ENCODE measurements at places on chromosomes 5 and 9.

GRCh38 chr9:110095161-110095595 is 112.8 kb downstream of the C9orf152 start:
- no peak for DNase-seq

GRCh38 chr9:93709600-93710369 is 133.4 kb downstream of the PHF2 start:
- DNase-seq: no peak

DNA sequence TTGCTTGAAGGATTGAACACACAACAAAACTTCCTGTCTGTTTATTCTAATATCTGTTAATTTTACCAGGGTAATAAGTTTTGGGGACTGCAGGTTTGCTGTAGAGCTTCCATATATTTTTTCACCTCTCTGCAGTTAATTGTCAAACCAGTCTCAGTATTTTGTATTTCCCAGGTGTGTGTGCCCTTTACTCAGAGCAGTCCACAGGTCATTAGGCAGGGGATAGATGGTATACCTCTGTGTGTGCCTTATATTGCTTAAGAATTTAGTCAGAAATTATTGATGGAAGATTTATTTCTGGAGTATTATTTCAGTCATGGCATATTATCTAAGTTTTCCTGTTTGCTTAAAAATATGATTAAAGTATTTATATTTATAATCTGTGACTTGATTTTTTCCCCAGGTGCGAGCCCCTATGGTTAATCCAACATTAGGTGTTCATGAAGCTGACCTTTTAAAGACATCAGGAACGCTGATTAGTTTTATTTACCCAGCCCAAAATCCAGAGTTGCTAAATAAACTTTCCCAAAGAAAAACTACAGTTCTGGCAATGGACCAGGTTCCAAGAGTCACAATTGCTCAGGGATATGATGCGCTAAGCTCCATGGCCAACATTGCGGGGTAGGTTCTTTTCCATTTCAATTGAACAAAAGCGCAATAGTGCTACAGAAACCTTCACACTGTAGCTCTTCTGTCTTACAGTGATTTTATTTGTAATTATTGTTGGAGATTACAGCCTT is 12.6 kb downstream of the NNT start:
- no peak for DNase-seq

DNA sequence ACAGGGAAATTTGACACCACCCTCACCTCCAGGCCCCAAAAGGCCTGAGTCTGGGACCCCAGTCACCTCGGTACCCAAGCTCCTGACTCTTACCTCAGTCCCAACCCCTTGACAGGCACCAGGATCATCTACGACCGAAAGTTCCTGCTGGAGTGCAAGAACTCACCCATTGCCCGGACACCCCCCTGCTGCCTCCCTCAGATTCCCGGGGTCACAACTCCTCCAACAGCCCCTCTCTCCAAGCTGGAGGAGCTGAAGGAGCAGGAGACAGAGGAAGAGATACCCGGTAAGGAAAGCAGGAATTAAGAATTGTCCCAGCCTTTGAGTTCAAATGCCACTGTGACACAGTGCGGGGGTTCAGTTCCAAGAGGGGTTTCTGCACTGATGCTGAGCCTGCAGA is 1.3 kb downstream of the EIF4EBP3 start:
- no peak for DNase-seq

DNA sequence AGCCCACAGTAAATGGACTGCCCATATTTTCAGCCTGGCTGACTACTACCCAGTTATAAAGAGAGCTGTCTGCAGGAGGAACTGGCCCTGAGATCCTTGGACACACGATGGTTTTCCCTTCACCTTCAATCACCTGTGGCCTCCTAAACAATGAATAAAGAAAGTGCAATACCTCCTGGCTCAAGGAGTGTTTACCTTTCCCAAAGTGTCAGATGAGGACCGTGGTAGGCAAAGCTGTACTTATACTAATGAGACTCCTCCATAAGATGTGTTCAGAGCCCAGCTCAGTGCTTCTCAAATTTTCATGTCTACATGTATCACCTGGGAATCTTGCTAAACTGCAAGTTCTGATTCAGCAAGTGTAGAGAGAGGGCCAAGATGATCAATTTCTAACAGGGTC is 284.5 kb upstream of the VLDLR start:
- no peak for DNase-seq

DNA sequence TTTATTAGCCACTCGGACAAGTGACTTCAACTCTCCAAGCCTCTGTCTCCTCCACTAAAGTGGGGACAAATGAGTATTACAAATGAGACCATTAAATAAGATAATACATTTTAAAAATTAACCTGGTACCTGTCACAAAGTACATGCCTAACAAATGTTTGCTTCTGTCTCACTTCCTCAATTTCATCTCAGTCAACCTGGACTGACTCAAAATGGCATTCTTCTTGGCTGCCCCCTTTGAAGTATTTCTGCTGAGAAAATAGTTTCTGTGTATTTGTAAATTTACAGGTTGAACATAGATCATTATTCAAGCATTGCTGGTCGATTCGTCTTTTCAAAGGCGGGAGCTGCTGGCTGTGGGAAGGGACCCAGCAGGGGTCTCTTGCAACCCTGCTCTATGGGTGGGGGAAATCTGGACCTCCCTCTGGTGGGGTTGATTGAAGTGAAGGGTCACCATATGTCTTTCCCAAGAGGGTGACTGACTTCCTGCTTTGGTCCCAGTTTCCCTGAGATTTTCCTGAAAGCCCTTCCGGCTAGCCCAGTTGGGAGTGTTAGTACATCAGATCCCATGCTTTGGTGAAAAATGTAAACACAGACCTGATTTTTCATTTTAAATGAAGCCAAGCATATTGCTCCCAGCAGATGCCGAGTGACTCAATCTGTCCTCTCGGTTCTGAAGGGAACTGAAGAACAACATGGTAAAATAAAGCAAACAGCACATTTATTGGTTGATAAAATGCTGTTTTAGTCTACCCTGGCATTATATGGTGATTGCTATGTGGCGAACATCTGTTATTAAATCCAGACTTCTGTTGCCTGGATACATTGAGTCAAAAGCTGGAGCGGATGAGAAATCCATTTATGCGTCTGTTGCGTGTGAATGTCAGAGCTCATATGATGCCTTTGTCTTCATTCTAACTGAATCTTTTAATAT is 73.0 kb downstream of the KCNIP1 start:
- DNase-seq: no peak

GRCh38 chr9:124632077-124632621 is 125.0 kb upstream of the NR5A1 start:
- no peak for DNase-seq

DNA sequence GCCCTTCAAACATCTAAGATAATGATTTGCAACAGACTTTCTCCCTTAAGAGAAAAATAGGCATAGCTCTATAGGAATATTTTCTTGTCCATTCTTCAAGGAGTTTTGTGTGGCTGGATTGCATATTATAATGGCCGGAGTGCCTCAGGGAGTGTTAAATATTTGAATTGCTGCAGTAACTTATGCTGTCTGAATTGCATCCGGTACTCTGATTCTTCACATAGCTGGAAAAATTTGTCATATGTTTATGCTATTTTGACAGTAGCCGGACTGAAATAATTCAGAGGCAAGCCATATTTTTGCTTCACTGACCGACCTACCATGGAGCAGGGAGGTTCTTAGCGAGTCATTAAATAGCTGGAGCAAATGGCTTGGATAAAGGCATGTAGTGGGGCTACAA is 621.0 kb downstream of the ACTL7B start:
- no peak for DNase-seq

DNA sequence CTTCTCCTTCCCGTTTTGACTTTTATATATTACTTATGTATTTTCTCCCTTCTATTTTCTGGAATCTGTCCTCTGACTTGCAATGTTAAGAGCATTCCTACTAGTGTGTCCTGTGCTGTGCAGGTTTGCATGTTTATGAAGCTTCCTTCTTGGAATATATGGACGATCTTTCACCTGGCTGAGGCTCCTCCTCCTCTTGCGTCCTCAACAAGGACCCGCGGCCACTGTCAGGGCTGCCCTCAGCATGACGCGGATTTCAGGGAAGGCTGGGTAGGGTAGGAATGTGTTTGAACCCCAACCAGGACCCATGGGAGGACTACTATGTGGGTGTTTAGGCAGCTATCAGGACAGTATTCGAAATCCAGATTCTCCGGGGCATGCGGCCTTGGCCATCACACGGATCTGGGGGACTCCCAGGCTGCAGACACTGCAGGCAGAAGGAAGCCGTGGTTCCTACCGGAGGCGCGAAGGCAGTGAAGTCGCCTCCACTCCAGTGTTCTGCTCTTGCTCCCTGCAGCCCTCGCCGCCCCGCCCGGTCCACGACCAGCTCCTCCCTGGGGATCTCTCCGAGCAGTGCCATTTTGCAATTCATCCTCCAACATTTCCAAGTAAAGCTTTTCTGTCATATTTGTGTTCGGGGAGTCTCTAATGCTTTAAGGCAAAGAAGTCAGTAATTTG is 37.0 kb upstream of the OSMR start:
- no peak for DNase-seq

DNA sequence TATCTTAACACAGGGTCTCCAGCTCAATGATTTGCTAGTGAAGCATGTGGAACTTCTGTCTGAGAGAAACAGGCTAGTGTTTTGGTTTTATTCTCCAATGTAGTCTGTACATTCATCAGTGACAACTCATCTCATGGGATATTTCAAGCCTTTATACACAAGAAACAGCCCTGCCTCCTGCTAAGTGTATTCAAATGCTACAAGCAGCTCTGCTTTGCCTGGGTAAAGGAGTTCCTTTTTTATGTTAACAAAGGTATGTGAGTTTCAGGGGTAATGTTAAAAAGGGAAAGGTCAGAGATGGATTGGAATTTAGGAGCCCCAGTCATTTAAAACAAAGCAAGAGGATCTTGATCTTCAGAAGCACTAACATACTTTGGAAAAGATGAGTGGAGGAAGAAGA is 498.7 kb downstream of the ISL1 start:
- DNase-seq: no peak

DNA sequence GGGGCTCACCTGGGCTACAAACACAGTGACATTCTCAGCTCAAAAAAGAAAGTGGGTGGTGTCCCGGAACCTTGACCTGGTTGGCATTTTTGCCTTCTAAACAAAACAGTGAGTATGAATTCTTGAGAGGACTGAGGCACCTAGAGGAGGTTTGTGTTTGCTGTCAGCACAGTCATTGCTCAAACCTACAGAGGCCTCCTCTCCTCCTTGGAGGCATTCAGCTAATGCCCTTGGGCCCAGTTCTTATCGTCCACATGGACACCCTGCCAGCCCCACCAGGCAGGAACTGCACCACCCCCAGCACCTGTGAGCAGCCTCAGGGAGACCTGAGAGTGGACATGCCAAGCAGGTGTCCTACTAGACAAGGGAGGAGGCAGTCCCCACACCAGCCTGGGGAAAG is 156.7 kb downstream of the SYK start:
- DNase-seq: no peak

GRCh38 chr5:135194573-135195269 is 160.7 kb upstream of the PITX1 start:
- DNase-seq: no peak

DNA sequence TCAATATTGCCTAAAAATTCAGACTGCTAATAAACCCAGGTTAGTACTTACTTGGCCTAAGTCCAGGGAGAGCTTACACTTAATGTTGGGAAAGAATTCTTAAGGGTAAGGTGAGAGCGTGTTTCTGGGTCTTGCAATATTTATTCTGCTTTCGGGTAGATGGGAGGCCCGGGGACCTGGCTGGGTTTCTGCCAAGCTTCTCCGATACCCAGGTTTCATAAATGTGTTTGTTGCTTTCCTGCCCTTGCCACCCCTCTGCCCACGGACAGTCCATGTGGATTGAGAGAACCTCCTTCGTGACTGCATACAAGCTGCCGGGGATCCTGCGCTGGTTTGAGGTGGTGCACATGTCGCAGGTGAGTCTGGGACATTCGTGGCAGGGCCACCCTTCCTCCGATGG is 48.4 kb upstream of the FOXI1 start:
- DNase-seq: no peak

GRCh38 chr5:128551476-128551875 is 13.4 kb upstream of the FBN2 start:
- no peak for DNase-seq

DNA sequence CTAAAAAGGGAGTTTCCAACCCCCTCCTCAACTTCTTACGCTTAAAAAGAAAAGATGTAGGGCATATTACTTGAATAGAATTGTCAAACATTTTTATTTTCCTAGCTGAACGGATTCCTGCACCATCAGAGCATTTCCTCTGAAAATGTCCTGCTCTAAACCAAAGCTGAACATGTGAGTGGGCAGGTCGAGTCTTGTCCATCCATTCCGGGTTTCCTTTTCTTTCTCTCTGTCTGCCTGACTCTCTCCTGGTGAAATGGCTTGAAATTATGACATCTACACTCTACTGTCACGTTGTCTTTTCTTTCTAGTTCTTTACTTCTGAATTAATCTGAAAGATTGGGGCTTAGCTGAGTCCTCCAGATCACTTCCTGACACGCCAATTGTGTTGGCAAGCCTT is 39.2 kb upstream of the PTPN3 start:
- DNase-seq: no peak

DNA sequence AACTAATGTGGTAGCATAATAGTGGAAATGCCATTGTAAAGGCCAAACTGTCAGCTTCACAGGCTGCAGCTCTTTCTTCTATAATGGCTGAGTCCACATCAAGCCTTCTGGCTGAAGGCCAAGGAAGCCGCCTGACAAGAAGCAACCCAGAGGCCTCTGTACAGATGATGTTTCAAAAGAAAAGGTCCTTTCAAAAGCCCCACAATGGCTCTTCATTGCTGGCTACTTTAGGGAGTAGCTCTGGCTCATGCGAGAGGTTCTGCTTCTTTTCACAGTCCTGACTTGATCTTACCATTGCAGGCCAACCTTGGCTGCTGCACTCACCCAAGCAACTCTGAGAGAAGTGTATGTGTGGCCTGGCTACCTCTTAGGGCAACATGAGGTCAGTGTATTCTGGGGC is 54.5 kb upstream of the EQTN start:
- no peak for DNase-seq

- no peak for DNase-seq
These were observed 304.1 kb downstream of the CWC27 start for GRCh38 chr5:65072850-65073249.

DNA sequence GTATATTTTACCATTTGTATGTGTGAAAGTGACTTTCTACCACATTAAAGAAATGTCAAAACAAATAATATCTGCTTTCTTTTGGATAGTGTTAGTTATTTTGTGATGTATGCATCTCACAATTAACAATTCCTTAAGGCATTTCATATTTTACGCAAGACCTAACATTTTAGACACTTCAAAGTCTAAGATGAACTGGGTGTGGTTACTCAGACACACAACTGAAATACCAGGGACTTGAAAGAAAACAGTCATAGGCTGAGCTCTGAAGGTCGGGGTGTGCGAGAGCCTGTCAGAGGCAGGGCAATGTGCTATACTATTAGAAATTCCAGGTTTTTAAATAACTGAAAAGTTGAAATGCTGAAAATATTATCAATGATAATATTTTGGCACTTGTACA is 44.5 kb upstream of the ZNF622 start:
- DNase-seq: no peak

GRCh38 chr5:165757791-165758190 is 2252.4 kb downstream of the MAT2B start:
- no peak for DNase-seq
